ENCODE measurements at places on chromosomes 2 and 18.
A peak's percentile ranks its signal among the peaks of the same experiment; 100 is the strongest.

GRCh38 chr2:179974761-179975160 is 32.3 kb downstream of the CWC22 start:
- no peak for DNase-seq

DNA sequence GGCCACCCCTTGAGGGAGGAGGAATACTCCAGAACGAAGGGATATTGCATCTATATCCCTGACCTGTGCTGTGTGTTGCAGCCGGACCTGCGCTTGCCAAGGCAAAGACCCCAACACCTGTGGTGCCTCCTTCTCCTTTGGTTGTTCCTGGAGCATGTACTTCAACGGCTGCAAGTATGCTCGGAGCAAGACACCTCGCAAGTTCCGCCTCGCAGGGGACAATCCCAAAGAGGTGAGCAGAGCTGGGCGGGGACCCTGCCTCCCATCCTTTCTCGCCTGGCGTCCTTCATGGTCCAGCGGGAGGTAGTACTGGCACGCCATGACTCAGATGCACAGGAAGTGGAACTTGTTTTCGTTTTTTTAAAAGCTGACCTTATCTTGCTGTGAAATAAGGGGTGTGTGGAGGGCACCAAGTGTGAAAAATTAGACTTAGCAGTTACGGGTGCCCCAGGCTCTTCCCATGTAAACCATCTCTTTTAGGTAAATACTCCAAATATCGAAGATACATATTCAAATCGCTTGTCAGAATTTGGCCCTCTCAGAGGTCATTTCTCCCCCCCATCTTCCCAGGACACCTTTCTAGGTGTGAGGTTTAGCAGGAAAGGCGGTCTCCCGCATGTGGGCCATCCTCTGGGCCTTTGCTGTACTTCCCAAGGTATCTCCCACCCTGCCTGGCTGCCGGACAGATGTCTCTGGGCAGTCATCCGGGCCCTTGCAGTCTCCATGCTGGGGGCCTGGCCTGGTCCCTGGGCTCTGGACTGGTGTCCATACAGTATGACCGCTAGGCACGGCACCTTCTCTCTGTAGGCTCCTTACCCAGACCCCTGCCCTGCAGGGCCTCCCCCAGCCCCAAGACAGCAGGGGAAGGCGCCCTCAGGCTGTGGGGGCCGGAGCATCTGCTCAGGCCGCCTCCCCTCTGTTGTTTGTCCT is 57.6 kb downstream of the BOLA3 start:
- DNase-seq: no peak

DNA sequence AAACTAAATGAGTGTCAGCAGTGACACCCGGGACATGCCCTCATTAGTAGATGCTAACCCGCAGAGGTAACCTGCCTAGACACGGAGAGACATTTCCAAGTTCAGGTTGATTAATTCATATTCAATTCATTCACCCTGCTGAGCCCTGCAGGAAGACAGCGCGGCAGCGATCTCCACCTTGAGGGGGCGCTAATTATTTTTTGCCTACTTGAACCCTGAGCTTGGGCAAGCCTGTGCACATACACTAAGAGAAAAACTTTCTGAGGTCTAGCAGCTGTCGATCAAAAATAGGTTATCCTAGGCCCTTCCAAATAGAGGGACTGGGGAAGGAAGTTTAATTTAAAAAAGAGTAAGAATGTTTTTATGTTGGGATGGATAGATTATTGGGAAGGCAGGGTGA is 1.3 kb upstream of the LYPD6 start:
- no peak for DNase-seq

DNA sequence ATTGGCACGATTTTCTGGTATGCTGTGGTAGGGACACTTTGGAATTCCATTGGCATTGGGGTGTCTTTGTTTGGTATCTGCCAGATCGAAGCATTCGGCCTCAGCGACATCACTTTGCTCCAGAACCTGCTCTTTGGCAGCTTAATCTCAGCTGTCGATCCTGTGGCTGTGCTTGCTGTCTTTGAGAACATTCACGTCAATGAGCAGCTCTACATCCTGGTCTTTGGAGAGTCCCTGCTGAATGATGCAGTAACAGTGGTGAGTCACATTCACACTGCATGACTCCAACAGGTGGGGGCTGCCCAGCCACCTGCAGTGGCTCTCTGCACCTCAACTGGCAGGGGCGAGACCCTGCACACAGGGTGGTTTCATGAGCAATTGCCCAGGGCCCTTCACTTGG is 38.4 kb downstream of the SLC9A2 start:
- peak; percentile 33 for DNase-seq

DNA sequence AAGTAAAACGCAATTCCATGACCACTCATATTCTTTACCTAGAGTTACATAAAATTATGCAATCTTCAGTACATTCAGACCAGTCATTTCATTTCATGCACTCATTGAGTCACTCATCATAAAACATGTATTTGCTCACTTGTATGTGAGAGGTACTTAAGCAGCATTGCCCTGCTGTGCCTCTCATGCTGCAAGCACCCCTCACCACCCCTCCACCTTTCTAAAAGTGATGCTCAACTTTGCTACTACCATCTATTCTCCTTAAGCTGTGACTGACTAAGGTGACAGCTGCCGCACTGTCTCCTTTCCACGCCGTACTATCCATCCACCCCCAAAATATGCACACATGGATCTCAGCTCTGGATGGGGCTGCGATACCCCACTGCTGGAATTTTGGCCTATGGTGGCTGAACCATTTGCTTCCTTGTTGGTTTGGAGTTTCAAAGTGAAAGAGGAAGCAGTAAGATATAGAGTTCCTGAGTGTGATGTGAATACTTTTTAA is 7.2 kb downstream of the ARHGAP25 start:
- peak; percentile 42 for DNase-seq

GRCh38 chr2:88603146-88603545 is 24.1 kb downstream of the EIF2AK3 start:
- DNase-seq: no peak

GRCh38 chr2:10439185-10439879 is 8.8 kb downstream of the ODC1 start:
- no peak for DNase-seq

GRCh38 chr2:14676371-14676770 is 43.9 kb downstream of the LRATD1 start:
- DNase-seq: no peak

GRCh38 chr18:78543201-78543725 is 436.4 kb upstream of the SALL3 start:
- no peak for DNase-seq

DNA sequence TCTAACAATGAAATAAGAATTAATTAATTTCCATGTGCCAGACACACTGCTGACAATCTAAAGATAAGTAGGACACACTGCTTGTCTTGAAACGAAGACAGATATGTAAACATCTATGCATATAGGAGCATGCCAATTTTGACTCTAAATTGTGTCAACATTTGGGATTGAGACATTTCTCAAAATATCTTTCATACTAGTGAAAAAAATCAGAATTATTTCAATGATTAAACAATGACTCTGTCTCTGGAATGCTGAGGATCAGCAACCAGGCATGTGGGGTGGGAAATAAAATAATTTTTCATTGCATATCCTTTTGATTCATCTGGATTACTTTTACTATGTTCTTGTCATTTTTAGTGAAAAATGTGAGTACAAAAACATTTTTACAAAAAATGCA is 262.6 kb upstream of the SYT4 start:
- DNase-seq: no peak

- DNase-seq: peak; percentile 29
Measured at GRCh38 chr2:8514796-8515758, 166.8 kb upstream of the ID2 start.

DNA sequence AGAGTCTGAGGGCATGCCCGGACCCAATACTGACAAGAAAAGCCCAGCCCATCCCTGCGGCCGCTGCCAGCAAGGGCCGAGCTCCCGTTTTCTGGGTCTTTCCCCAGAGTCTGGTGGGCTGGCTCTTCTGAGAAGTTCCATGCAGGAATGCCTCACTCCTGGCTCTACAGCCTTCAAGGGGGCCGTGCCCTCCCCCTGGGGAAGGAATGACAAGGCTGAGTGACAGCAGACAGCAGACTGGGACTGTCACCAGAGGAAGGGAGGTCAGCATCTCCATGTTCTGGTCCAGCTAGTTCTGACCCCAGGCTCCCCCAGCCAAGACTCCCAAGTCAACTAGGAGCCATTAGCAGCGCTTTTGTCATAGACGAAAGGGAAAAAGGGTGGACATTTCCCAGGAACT is 13.0 kb upstream of the SEMA4C start:
- DNase-seq: no peak

DNA sequence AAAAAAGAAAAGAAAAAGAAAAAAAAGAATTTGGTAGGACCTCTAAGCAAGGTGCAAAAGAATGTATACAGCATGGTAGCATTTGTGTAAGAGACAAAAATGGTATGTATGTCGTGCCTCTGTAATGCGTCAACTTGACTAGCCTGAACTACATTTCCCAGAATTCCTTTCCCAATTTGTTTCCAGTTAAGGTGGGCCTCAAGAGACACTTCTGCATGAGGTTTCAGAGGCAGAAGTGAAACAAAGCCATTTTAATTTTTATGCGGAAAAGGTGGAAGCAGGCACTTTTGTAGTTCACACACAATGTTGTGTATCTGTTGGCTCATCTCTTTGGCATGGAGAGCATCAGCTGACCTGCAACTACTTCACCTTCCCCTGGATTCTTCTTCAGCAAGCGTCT is 56.5 kb upstream of the PAPOLG start:
- no peak for DNase-seq

DNA sequence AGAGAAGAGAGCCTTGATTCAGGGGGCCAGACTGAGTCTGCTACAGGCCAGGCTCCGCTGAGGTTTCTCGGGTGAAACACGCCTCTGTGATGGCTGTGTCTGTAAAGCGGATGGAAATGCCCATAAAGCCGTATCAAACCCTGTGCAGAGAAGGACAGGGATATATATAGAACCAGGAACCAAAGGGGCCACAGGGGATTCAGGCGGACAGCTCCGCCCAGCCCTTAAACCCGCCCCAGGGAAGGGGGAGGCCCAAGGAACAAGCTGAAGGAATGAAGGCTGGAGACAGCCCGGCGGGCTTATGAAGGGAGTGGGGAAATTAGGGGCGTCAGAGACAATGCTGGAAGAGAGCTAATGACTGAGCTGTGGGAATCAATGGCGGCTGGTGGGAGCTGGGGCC is 42.1 kb downstream of the NHEJ1 start:
- DNase-seq: no peak

- DNase-seq: no peak
Measured at GRCh38 chr2:197072533-197072932, 146.0 kb upstream of the PGAP1 start.

GRCh38 chr2:109236147-109236546 is 107.1 kb downstream of the SH3RF3 start:
- DNase-seq: no peak

- no peak for DNase-seq
Measured at GRCh38 chr2:227719641-227720040, 1.8 kb upstream of the SLC19A3 start.

DNA sequence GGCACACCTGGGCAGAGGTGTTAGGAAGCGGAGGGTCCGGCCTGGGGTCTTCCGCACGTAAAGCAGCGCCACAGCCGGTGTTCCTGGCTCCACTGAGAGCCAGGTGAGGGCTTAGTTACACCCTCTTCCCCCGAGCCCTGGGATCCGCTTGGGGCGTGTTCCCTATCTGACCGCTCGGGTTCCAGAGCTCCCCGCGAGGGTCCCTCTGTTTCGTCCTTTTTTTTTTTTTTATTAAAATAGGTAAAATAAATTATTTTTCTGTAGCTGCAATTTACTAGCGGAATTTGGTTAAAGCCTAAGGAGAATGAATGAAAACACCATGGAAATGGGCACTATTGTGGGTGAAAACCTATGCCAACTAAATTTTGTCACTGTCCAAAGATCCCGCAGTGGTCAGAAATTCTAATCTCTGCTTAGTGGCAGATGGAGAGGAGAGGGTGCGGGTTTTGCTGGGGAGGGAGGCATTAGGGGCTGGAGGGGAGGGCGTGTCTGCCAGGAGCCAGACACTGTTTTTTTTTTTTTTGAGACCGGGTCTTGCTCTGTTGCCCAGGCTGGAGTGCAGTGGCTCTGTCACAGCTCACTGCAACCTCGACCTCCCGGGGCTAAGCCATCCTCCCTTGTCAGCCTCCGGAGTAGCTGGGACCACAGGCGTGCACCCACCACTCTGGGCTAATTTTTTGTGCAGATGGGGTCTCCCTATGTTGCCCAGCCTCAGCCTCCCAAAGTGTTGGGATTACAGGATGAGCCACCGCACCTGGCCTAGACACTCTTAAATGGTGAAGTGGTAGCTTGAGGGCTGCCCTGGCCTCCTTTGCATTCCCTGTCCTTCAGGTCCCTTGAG is 834 bp downstream of the PDCL3 start:
- no peak for DNase-seq

DNA sequence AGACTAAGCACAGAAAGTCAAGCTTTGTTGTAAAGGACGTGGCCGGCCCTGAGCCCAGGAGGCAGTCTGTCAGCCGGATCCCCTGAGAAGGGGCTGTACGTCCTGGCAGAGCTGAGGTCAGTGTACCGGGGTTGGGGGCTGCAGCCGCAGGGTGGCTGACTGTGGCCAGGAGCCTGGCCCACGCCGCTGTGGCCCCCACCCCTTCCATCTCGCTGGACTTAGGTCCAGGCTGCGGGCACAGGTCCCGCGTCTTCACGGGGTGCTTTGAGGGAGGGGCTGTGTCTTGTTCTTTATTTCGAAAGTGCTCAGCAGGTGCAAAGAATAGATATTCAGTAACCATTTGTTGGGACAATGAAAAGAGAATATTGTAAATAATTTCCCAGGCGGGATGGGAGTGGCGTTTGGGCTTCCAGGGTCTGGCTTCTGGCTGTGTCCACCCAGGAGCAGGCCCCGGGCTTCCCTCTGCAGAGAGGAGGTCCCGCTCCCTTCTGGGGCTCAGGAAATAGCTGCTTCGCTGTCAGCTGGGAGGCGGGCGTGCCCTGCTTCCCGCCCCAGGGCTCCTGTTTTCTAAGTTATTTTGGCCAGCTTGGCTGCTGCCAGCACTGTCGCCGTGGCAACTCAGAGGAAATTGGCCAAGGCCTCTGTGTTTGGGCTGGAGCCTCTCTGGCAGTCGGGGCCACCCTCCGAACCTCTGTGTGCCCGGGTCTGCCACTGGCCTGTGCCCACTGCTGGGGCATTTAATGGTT is 7.4 kb downstream of the NFATC1 start:
- no peak for DNase-seq

DNA sequence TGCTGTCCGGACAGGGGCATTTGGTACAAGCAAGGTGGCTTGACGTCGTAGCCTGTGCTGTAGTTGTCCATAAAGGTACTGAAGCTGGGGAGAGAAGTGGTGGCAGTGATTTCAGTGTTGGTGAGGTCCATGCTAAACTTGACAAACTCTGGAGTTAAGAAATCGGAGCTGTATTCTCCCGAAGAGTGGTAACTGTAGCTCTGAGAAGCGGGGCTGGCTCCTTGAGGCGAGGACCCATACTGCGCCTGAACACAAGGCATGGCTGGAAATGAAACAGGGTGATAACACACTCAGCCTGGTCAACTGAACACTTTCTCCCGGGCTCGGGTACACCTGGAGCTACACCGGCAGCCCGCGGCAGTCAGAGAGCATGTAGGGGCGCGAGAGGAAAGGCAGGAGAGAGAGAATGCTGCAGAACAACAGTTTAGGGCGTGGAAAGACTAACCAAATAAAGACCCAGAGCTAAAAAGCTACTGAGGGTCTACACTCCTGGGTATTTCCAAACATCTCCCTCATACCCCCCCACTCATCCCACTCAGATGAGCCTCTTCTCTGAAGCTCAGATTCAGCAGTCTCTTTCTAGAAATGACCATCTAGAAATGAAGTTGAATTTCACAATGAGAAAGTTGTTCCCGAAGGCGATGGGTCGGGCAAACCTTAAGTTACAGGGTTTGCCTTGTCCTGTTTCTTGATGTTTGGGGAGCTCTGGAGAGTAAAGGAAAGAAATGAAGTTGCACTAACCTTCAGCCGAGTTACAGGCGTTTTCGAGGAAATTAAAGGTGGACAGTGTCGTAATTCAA is 2.4 kb downstream of the NR4A2 start:
- DNase-seq: no peak

- DNase-seq: no peak
Measured at GRCh38 chr2:206289391-206289790, 14.9 kb downstream of the ZDBF2 start.

All from activated naive CD4-positive, alpha-beta T cell treated with anti-CD3 and anti-CD28 coated beads, Interleukin-2, amount 50 U/mL, for 16 hours (primary cell).